ENCODE measurements at places on chromosomes 5 and 9.

DNA sequence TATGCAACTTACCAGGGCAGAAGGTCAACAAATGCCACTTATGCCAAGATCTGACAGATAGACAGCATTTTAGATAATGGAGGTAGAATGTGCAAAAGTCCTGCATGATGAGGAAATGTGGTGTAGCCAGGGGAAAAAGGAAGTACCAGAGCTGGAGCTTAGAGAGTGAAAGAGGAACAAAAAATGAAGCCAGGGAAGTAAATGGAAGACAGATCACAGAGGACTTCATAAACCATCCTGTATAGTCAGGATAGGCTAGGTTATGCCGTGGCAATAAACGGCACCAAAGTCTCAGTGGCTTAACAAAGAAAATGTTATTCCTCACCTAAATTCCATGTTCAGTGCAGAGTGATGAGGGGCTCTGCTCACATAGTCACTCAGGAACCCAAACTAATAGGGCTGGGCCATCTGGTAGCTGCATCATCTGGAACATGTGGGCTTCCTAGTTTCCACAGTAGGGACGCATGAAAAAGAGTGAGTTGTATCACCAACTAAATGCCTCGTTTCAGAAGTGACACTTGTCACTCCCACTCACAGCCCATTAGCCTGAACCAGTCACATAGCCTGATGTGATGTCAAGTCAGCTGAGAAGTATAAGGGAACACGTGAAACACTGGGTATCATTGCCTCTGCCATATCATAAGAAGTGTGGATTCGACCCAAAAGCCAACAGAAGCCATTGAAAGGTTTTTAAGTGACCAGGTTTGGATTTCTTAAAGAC is 70.3 kb downstream of the SH3RF2 start:
- no peak for DNase-seq

DNA sequence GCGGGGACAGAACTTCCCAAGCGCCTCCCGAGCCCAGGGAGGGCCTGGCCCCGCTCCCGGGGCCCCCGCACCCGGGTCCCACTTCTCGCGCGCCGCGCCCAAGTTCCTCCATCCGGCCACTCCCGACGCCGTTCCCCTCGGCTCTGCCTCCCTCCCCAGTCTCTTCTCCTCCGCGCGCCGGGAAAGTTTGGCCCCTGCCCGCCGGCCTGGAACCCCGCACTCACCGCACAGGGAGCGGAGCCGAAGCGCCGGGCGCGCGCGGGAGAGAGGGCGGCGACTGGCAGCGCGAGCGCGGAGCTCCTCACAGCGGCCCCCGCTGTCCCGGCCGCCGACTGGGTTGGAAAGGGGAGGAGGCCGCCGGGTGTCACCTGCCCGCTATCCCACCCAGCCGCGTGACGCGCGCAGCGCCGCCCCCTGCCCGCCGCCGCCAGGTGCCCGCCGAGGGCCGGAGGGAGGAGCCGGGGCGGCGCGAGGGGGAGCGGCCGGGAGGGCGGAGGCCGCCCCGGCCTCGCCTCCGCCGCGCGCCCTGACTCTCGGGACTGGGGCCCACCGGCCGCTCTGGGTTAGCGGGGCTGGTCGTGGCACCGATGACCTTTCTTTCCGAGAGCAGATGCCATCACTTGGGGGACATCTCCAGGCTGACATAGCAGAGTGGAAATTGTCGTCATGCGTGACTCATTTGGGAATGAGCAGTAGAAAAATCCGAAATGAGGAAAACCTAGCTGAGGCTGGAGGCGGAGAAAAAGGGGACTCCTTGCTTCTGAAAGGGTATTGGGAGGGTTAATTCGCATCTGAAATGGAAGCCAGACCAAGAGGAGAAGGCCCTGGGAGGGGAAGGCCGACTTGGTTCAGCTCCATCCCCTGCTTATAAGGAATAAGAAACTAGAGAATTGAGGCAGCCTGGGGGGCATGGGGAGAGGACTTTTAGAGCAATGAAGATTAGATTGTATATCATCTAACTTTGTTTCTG is at the start of gene ELOVL7:
TSS of gene ELOVL7 (minus strand) at position 334 of the 970 bp plus-strand sequence. CDS start 56,872 bp downstream, outside the sequence.
- peak; percentile 92 for DNase-seq

GRCh38 chr9:136060671-136061371 is 34.3 kb downstream of the NACC2 start:
- DNase-seq, result no peak

- DNase-seq, result peak; percentile 87
These were observed 45.6 kb upstream of the STXBP1 start for GRCh38 chr9:127566351-127567001.

GRCh38 chr9:133825555-133826218 is 87.5 kb upstream of the SARDH start:
- DNase-seq, result no peak

- DNase-seq, result no peak
These were observed 1640.5 kb upstream of the CDH9 start for GRCh38 chr5:28678899-28679298.

- no peak for DNase-seq
These were observed 73.3 kb downstream of the DPYSL3 start for GRCh38 chr5:147436596-147436995.

DNA sequence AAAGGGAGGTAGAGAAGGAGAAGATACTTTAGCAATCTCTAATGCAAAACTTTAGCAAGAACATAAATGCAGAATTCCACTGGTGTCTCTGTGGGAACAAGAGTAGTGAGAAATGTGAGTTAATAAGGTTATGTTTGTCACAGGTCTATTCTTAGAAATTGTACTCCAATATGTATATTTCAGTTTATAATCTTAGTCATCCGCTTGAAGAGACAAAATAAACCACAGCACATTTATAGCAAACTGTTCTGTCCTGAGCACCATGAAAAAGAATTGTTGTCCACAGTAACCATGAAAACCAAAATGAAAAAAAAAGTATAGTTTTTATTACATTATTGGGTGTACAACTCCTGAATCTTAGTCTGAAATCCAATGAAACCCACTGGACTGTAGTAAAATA is 93.6 kb upstream of the TSLP start:
- no peak for DNase-seq

DNA sequence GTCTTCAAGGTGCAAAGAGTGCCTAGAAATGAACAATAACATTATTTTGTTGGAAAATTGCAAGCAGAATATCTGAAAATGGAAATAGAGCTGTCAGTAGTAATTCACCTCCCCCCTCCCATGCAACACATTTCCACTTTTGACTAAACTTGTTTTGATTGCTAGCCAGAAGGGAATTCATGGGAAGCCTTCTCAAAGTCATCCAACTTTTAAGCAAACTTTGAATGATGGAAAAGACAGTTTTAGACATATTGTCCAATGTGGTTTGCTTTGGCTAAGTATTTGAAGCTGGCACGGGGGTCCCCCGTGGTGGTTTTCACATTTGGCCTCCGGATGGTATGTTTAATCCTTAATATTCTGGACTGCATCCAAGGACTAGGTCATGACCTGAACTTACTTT is 7.5 kb downstream of the NR2F1 start:
- no peak for DNase-seq

- no peak for DNase-seq
These were observed 14.3 kb downstream of the IL5 start for GRCh38 chr5:132528866-132529634.

DNA sequence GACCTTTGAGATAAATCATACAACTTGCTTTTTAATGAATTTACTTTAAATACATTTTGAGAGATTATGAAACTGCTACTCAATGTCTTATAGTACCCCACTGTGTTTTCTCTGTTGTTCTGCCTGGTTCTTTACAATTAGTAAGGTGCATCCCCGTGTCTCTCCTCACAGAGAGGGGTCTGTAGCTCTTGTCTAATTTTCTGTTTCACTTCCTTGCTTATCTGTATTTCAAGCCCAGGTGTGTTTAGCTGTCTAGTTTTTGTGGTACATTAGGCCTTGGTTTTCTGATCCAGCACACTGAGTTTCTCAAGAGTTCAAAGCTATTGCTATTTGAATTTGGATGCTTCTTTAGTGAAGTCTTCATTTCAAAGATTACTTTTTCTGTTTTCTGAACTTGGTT is 105.1 kb downstream of the MAST4 start:
- DNase-seq, result no peak

GRCh38 chr9:8027351-8027750 is 227.8 kb upstream of the DMAC1 start:
- no peak for DNase-seq

DNA sequence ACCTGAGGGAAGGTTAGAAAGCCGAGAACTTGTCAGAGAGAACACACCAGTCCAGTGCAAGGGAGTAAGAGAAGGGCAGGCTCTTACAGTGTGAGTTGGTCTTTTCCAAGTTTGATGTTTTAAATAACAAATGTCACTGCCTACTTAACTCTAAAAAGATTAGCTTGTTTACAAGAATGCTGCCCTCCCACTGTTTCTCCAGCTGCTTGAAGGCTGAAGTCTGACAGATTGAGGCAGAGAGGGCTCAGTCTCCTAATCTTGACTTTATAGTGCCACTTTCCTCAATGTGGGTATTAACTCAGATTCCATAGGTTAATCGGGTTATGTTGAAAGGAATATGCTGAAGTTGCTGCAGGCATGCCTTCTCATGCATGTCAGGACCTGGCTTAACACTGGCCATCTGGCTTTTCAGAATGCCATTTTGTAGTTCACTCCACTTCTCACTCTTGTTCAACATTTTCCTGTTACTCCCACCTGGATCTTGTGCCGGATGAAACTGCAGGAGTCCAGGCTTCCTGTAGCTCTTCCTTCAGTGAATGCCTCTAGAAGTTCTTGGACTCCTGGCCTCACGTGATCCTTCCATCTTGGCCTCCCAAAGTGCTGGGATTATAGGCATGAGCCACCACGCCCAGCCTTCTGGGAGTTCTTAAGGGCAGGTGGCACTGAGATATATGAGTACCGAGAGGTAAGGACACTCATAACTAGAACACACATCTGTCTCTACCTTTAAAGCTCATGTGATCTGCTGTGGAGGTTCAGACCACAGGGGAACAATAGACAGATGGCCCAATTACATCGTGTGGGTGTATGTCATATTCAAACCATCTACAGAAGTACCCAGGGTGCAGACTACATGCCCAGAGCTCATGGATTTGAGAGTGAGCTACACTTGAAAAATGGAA is 249.7 kb downstream of the ARHGAP26 start:
- no peak for DNase-seq

DNA sequence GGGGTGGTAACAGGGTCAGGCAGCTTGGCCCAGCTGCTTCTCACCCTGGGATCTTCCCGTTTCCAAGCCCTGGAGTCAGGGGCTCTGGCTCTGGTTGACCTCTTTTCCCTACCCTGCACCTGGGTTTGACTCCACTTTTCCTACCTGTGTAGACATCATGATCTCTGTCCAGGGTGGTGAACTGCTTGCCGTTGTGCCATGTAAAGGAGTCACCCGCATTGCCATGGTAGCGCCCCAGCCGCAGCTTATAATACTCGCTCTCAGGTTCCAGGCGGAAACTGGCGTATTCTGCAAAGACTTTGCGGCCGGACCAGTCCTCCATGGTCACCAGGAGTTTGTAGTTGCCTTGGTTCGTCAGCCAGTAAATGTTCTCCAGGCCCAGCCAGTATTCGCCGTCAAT is 30.9 kb downstream of the ANGPTL2 start:
- DNase-seq, result peak; percentile 38

- peak; percentile 21 for DNase-seq
These were observed 57.3 kb downstream of the TRIO start for GRCh38 chr5:14200312-14200990.

DNA sequence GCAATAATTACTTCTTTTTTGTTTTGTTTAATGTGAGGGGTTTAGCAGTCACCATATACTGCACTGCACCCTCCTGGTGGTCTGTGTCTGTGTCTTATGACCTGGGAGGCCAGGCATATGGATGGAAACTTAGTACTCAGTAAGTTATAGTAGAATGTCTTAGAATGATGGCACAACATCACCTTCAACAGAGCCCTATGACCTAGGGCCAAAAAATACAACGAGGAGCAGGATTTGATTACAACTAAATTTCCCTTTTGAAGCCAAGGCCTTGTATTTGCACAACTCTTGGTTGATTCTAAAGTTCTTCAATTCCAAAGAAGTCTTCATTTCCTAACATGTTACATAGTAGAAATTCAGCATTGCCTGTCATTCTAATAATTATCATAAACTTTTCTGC is 422.1 kb upstream of the PIK3R1 start:
- DNase-seq, result no peak

DNA sequence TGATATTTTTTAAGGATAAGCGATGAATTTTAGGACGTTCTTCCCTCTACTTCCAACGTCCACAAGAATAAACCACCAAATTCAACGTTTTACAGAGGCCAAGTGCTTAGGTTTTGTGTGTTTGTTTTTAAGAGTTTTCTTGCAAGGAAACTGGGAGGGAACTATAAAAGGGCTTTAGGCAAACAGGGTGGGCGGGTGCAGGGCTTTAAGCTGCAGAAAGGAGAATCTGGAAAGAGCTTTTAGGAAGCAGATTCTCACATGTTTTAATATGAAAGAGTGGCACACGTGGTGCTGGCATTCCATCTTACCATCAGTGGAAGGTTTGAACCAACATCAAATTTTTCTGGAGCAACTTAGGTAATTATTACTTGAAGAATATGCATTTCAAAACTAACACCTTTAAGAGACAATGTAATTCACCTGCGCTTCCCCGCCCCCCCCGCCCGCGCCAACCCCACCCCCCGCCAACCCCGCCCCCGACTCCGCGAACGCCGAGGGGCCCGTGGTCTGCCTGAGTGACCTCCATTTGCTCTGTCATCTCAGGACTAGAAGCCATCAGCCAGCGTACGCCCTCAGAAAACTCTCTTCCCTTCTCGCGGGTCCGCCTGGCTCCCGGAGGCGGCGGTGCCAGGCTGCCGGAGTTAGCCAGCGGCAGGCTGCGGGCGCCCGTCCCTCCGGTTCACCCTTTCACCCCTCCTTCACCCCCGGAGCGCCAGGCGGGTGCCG is 911 bp upstream of the PIK3R1 start:
- no peak for DNase-seq

GRCh38 chr5:61604076-61605025 is 272.3 kb downstream of the ZSWIM6 start:
- no peak for DNase-seq

- DNase-seq, result no peak
These were observed 178.1 kb upstream of the IL12B start for GRCh38 chr5:159508344-159508743.

DNA sequence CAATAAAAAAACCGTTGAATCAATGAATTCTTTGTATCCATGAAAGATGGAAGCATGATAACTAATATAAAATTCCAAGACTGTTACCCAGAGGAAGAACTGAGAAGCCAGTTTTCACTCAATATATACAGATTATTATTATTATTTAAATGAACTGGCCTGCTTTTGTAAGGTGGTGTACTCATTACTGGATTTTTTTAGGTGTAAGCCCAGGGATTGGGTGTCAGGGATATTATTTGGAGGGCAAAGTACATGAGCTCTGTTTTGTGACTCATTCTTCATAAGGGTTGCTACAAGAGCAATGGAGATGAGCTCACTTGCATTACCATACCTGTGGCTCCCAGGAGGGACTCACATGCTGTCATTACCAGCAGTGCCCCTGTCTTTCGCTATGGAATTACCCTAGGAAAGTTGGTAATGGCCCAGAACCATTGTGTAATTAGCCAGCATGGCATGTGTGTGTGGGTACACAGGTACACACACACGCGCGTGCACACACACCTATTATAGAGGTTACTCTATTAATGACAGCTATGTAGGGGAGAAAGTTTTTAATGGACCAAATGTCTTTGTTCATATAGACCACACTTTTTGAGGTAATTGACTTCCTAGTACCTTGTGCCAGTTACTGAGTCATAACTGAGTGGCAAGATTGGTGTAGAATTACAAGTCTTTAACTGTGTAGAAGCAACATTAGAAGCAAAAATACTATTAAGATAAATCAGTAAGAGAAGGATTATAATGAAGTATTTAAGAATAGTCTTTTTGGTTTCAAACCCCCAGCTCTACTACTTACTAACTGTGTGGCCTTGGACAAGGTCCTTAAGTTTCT is 143.4 kb downstream of the GDNF start:
- peak; percentile 66 for DNase-seq
